ENCODE measurements at places on chromosomes 2 and 18.

DNA sequence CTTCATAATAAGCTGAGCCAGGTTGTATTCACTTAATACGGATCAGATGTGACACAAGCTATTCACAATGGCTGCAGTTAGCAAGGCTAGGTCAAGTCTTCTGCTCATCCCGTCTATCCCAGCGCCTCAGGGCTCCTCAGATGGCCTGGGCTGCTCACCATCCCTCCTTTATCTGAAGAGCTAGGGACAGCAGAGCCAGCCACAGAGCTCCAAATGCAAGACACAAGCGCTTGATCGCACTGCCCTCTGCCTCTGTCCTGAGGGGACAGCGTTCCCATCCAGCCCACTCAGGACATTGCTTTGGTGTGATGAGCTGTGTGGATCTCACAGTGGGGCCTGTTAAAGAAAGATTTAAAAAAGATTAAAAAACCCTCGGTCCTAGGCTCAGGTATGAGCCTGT is 254.4 kb upstream of the HS6ST1 start:
- no peak for DNase-seq

DNA sequence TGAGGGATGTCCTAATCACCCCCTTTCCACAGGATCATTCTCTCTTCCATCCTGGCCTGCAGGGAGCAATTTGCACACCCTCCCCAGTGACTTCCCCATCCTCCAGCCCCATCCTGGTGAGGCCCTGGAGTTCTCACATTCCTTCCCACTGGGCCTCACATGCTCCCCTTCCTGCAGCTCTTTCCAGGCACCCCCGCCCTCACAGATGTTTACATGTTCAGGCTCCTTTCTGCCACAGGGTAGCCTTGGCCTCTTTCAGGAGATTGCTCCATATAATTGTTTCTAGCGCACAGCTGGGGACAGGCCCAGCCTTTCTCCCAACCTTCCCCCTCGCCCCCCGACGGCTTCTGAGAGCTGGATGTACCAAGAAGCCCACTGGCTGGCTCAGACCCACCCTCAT is 288.4 kb upstream of the TRIB2 start:
- DNase-seq: no peak

DNA sequence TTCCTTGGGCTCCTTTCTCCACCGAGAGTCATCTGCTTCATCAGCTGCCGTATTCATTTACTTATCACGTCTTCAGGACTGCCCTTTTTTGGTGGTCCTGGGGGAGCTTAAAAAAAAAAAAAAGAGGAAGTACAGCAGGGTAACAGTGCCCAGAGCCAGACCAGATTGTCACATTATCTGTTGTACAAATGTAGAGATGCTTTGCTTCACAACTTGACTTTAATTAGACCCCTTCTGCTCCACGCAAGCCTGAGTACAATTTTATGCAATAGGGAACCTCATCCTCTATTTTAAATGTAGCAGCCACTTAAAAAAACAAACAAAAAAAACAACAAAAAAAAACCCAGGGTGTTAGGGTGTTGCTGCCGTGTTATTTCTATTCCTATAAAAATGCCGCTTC is 128.3 kb downstream of the PRPF40A start:
- no peak for DNase-seq

GRCh38 chr2:53334610-53335009 is 433.0 kb upstream of the CHAC2 start:
- no peak for DNase-seq

GRCh38 chr18:23779696-23780303 is 90.5 kb downstream of the LAMA3 start:
- DNase-seq: no peak

GRCh38 chr2:195563857-195564512 is 93.0 kb upstream of the SLC39A10 start:
- DNase-seq: no peak

DNA sequence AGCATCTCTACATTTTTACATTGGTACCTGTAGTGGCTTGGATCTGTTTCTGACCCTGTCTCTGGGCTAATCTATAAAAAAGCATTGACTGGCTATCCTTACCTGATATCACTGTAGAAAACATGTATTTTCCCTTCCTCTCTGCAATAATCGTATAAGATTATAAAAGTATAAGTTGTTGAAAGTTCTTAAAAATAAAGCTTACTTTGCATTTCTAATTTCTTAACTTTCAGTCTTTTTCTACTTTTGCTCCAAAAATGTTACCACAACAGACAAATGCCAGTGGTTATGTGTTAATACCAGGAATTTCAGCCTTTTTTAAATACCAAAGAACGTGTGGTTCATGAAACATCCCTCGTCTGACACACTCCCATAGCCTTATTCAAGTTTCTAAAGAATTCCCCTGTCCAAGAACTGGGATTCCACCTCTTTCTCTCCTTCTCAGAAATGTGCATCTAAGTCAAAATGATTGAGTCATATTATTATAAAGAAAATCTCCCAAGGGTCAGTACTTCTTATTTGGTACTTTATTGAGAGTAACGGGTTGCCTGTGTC is 28.5 kb upstream of the ACKR3 start:
- DNase-seq: no peak

DNA sequence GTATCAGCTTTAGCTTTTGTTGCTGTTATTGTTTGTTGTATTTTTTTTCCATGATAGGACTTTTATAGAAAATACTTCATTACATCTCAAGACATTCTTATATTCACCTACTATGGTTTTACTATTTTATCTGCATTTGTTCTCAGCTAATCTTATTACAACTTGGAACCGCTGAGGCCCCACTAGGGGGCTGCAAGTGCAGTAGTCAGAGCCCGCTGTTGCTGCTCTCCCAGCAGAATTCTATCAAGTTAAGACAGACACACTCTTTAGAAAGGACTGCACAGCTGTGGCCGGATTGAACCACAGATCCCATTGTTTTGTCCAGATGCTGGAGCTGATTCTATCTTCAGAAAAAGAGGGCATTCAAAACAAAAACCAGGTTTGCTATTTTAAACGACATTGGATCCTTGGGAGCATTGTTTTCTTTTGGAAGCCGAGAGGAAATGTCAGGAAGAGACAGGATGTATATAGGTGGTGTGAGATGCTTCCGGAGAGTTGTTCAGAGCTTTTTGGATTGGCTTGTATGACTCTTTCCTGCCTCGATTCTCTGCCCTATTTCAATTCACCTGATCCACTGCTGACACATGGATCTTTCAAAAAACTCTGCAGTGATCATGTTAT is 105.7 kb upstream of the GAREM1 start:
- DNase-seq: no peak
